ENCODE measurements at places on chromosomes 4 and X. TPM values are rescaled to one million over a fixed set of nuclear protein-coding genes. Genes with fewer than 3 reads are reported as not detected.

The STATH gene
- total RNA-seq, result not detected

The SMIM14 gene
- total RNA-seq, result 61.0 TPM

The DOK7 gene
- total RNA-seq, result not detected

- no peak overlapping the region for H3K4me3 ChIP-seq
- H3K27me3 ChIP-seq, result no peaks in the 10 kb centered on the region
- H3K4me1 ChIP-seq, result no peaks in the 10 kb centered on the region
- no peak for DNase-seq
- H3K36me3 ChIP-seq, result no peaks in the 10 kb centered on the region
These were observed 3.3 kb upstream of the CXCR3 start for GRCh38 chrX:71621603-71622002.

- no peak overlapping the region for H3K27ac ChIP-seq
- no peaks in the 10 kb centered on the region for H3K27me3 ChIP-seq
- H3K36me3 ChIP-seq, result no peaks in the 10 kb centered on the region
- no peak for DNase-seq
- H3K4me1 ChIP-seq, result peaks cover 2% of the 10 kb centered on the region
- H3K4me3 ChIP-seq, result no peak overlapping the region
These were observed 8.4 kb downstream of the TEC start for GRCh38 chr4:48261281-48261680.

- no peak overlapping the region for H3K27ac ChIP-seq
- H3K36me3 ChIP-seq, result no peaks in the 10 kb centered on the region
- H3K27me3 ChIP-seq, result no peaks in the 10 kb centered on the region
- H3K4me1 ChIP-seq, result no peaks in the 10 kb centered on the region
- no peak for DNase-seq
These were observed 189.9 kb upstream of the RBPJ start for GRCh38 chr4:26130841-26131432.

Data from progenitor cell of endocrine pancreas (in vitro differentiated cells).